ENCODE measurements at places on chromosomes 5 and 9.

- no peak for DNase-seq
These were observed 6.9 kb upstream of the SPATA31C1 start for GRCh38 chr9:87910821-87911220.

GRCh38 chr5:20536341-20536740, 548.3 kb upstream of the CDH18 start:
- DNase-seq, result no peak

DNA sequence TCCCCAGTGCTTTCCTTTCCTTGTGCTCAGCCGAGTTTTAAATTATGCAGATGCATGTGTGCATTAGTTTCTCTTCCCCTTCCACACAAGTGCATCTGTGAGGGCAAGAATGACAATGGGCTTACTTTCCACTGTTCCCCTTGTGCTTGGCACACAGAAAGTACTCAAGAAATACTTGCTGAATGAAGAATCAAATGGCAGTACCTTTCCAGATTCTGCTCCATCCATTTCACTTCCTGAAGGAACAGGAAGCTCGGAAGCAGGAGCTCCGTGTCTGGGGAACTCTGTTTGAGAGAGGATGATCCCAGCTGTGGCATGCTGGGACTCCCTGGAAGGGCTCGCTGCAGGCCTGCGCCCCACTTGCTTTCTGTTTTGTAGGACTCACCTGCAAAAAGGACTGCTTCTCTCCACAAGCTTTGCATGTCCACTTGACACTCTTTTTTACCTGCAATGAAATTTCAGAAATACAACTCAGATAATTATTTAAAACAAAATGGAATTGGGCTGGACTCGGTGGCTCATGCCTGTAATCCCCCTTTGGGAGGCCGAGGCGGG, 5.5 kb downstream of the MRNIP start:
- no peak for DNase-seq

GRCh38 chr9:124780060-124780756, 3.3 kb downstream of the OLFML2A start:
- no peak for DNase-seq

DNA sequence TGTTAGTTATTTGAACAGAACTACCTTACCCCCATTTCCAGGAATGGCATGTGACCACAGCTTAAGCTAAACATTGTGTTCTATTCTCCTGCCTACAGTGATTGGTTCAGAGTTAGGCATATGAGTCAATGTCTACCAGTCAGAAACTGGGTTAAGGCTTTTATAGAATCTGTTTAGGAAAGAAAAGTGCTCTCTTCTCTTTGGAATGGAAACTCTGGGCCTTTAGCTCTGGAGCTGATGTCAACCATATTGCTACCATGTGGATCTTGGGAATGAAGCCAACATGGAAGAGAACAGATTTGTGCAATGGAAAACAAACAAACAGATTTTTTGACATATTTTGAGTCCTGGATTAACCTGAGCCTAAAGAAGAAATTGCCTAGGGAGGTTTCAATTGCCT, 488.9 kb upstream of the TNC start:
- DNase-seq, result no peak

- no peak for DNase-seq
These were observed 114.9 kb upstream of the PRLR start for GRCh38 chr5:35345222-35345621.

GRCh38 chr9:111866976-111867375, 29.6 kb upstream of the UGCG start:
- no peak for DNase-seq

- no peak for DNase-seq
These were observed 138.3 kb downstream of the HSD17B3 start for GRCh38 chr9:96163712-96164111.

- DNase-seq, result no peak
These were observed 230.6 kb downstream of the FSTL4 start for GRCh38 chr5:133381571-133382365.

DNA sequence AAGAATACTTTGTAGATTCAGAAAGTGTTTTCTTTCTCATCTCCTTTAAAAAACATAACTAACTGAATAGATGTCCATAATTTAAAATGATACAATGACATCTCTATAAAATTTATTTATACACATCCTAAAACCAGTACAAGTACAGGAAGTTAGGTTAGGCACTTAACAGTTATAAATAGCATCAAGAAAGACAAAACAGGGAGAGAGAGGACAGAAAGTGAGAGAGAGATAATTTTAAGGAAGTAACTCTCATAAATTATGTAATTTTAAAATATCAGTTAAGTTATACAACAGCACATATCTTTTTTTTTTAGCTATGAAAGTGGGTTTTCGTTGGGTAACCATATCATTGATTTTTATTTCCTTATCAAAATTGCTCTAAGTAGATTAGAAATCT, 1068.6 kb downstream of the TAF11L14 start:
- DNase-seq, result no peak

- DNase-seq, result no peak
These were observed 96.3 kb downstream of the CDH18 start for GRCh38 chr5:19891658-19892057.

GRCh38 chr5:7181841-7182240, 214.1 kb upstream of the ADCY2 start:
- no peak for DNase-seq

- DNase-seq, result no peak
These were observed 146.5 kb downstream of the FANCC start for GRCh38 chr9:95171001-95171400.

DNA sequence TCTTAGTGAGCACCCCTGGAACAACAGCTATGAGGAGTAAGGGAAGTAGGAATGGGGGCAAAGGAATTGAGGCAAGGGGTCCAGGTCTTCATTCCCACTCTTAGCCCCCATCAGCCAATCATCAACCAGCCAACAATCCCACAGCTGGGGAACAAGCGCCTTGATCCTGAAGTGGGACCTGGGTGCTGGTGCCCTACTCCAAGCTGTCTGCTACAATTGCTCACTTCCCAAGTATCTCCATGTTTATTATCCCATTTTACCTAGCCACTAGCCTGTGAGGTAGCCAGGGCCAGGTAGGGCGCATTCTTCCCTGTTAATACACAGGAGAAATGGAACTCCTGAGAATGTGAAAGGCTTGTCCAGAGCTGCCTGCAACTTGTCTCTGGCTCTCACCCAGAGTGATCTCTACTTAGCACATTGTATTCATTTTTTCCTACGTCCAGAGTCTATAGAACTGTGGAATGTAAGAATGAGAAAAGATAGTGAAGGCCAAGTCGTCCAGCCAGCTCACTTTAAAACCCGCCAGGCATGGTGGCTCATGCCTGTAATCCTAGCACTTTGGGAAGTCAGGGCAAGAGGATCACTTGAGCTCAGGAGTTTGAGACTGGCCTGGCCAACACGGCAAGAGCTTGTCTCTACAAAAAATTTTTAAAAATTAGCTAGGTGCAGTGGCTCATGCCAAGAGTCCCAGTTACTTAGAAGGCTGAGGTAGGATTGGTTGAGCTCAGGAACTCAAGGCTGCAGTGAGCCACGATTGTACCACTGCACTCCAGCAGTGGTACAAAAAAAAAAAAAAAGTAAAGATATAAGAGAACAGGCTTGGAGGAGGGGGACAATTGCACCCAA, 6.2 kb upstream of the DNAJC18 start:
- DNase-seq, result no peak

DNA sequence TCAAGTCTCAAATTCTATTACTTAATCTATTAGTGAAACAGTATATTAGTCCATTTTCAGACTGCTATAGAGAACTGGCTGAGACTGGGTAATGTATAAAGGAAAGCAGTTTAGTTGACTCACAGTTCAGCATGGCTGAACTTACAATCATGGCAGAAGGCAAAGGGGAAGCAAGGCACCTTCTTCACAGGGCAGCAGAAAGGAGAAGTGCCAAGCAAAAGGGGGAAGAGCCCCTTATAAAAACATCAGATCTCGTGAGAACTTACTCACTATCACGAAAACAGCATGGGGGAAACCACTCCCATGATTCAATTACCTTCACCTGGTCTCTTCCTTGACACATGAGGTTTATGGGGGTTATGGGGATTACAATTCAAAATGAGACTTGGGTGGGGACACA, 67.9 kb upstream of the CHSY3 start:
- DNase-seq, result no peak

DNA sequence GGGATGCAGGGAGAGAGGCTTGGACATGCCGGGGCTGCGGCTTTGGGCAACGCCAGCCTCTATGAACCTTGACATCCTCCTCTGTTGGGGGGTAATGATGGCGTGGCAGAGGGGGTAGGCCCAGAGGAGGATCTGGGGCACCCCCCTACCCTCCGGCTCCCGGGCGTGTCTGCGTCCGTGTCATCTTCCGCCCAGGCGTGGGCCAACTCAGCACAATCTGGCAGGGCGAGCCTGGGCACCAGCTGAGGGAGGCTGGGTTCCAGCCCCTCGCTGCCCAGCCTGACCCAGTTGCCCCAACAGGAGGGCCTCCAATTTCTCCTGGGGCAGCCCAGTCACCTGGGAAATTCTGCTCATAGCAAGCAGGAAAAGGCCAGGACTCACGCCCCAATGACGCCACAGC, 62.9 kb upstream of the IL17B start:
- no peak for DNase-seq

GRCh38 chr9:112445196-112445595, 41.4 kb upstream of the KIAA1958 start:
- no peak for DNase-seq

DNA sequence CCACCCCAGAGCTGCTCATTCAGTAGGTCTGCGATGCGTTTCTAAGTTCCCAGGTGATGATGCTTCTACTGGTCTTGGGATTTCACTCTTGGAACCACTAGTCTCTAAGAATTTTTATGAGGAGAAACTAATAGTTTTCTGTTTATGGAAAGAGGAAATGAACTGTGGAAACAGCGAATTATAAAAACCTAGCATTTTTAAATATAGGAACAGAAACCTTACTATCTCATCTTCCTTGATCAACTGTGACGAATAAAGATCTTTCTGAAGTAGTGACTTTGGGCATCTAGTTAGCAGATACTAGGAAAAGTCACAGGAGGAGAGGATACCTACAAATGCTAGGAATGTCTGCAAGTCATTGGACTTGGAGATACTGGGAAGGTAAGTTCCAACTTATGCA, 376.8 kb upstream of the RFX3 start:
- DNase-seq, result no peak

DNA sequence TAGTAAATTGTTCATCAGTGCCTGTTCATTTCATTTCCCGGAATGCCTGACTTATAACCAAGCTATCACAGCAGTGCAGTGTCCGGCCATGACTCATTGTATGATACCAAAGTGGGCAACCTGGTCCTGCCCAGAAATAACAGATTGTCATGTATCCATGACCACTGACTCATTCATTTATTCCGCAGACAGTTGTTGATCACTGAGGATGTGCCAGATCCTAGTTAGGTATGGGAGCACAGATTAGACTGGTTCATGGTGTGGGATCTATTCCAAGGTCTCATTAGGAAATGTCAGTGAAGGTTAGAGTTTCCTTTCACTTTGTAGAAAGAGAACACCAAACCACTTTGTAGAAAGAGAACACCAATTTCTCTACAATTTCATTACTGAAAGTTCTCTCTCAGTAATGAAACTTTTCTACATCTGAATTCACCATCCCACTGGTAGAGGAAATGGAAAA, 8.7 kb downstream of the NREP start:
- DNase-seq, result no peak

DNA sequence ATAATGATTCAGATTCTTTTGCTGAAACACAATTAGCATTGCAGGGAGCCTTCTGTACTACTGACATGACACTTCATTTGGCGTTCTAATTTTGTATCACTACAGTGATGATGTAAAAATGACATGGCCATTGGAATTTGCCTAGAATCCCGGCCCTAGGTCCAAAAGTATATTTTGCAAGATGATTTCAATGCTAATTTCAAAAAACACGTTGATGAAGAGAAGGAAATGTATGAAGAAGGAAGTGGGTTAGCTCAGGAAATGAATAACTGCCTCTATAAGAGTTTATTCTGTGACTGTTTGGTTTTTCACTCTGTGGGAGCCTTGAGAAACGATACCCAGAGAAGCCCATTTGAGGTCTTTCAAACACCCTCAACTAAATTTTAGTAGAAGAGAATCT, 59.3 kb downstream of the OSTF1 start:
- DNase-seq, result no peak

GRCh38 chr5:99169309-99169708, 240.5 kb upstream of the CHD1 start:
- DNase-seq, result no peak

DNA sequence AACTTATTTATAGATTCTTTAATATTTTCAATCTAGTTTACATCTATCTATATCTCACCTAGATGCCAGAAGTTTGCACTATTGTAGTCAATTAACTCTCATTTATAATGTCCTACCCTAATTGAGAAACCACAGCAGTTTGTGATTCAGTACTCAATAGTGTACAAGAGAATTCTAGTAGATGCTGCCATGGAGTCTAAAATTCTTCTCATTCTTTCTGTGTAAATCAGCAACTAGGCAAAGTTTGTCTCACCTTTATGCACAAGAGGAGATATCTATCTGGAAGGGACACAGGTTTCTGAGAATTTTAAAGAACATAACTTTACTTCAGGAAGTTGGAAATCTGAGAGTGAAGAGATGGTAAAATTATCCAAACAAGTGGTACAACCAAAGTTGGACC, 173.0 kb upstream of the FBXL7 start:
- no peak for DNase-seq

DNA sequence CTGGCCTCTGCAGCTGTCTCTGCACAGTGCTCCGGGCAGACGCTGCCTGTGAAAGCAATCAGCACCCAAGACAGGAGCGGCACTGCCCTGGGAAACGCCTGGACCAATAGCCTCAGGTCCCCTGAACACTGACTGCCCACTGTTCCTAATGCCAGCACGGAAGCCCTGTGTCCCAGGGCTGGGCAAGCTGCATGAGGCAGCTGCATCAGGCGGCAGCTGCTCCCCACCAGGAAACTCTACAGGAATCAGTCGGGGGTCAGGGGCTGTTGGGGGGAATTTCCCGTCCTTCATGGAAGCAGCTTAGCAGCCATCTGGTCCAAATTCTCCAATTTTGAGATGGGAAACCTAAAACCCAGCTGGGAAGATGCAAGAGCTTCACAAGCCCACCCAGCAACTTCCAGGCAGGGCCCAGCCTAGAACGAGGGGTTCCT, 118.6 kb downstream of the VAV2 start:
- DNase-seq, result no peak

All from activated T-helper 1 cell treated with Interleukin-2 at 50 U/mL for 16 hours (primary cell).